ENCODE measurements at places on chromosomes 5 and 9. TPM values are rescaled to one million over a fixed set of nuclear protein-coding genes. Genes with fewer than 3 reads are reported as not detected.

SHOC1 gene
- 0.58 TPM for total RNA-seq

PCDHA10 gene
- 0.05 TPM for total RNA-seq

CPEB4 gene
- total RNA-seq = 8.8 TPM

ANKRD20A1 gene
- 0.05 TPM for total RNA-seq

FAM151B gene
- total RNA-seq = 9.2 TPM

ATP10B gene
- total RNA-seq = not detected

DDX4 gene
- total RNA-seq = not detected

MVB12B gene
- total RNA-seq = 19.5 TPM

PIP5KL1 gene
- 0.20 TPM for total RNA-seq

DNA sequence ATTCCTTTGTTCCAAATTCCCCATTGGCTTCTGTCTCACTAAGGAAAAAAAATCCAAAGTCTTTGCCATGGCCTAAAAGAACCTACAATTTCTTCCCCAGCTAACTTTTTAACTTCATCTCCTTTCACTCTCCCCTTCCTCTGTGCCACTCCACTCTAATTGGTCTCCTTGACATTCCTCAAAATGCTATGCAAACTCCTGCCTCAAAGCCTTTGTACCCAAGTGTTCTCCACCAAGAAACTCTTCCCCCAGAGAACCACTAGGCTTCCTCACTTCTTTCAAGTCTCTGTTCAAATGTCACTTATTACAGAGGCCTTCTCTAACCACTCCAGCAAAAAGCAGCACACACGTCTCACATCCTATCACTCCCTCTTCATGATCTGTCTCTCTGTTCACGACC is 91.6 kb upstream of the NR4A3 start:
- H3K4me3 ChIP-seq = no peak overlapping the region
- H3K4me1 ChIP-seq = peaks cover 3% of the 10 kb centered on the region
- H3K27ac ChIP-seq = no peak overlapping the region
- no peak for DNase-seq
- H3K27me3 ChIP-seq = no peaks in the 10 kb centered on the region

DNA sequence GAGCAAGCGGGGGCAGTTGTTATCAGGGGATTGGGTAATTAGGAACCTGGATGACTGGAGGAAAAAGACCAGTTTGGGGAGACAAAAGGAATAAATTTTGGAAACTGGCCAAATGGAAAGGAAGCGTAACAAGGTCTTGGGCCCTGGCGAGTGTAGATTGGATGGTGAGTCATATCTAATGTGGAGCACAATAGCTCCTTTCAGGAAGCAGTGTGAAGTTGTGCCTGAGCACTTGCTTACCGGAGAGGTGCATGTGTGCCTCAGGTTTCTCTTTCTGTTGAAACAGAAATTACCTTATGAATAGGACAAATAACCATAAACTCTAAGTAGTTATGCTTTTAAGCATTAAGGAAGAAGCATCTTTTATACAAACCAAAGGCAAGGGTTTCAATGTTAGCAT is 176.4 kb downstream of the KIF4B start:
- H3K27me3 ChIP-seq = no peaks in the 10 kb centered on the region
- no peak overlapping the region for H3K4me3 ChIP-seq
- peaks cover 7% of the 10 kb centered on the region for H3K4me1 ChIP-seq
- H3K27ac ChIP-seq = no peak overlapping the region
- H3K36me3 ChIP-seq = no peaks in the 10 kb centered on the region

- H3K4me3 ChIP-seq = no peak overlapping the region
- no peaks in the 10 kb centered on the region for H3K27me3 ChIP-seq
- no peaks in the 10 kb centered on the region for H3K36me3 ChIP-seq
Observed at GRCh38 chr9:69149321-69149807, 24.7 kb upstream of the TJP2 start.

DNA sequence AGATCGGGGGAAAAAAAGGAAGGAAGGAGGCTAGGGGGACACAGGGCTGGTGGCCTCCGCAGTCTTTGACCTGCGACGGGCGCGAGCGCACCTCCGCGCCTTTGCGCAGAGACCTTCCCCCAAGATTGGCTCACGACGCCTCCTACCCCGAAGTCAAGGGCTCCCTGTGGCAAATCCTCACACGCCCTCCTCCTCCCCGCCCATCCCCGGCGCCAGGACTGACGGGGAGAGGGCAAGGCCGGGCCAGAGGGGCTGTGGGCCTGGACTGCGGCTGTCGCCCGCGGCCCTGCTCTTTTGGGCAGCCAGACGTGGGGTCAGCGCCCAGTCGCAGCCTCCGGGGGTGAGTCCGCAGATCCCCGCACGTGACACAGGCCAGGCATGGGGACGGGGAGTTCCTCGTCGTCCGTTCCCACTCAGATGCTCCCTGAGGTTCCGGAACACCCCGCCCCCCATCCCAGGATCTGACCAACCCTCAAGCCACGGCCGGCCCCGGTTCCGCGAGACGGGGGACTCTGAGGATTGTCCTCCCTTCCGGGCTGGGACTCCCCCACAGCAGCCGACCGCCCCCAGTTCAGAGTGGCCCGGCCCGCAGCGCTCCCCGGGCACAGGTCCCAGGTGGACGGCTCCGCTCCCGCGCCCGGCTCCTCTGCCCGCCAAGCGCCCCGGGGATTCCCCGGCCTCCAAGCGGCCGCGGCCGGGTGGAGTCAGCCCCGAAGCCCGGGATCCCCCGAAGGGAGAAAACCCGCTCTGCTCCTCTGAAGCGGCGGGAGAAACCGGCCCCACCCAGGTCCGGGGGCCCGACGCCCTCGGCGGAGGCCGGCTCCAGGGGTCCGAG is 543 bp upstream of the ANKRD33B start:
- no peaks in the 10 kb centered on the region for H3K27me3 ChIP-seq
- DNase-seq = peak; percentile 17
- H3K4me3 ChIP-seq = peak overlapping the region; percentile 72

- DNase-seq = no peak
- no peaks in the 10 kb centered on the region for H3K27me3 ChIP-seq
- H3K4me3 ChIP-seq = no peak overlapping the region
- no peak overlapping the region for H3K27ac ChIP-seq
- H3K36me3 ChIP-seq = no peaks in the 10 kb centered on the region
Observed at GRCh38 chr9:72733895-72734294, 212.5 kb downstream of the TMC1 start.

DNA sequence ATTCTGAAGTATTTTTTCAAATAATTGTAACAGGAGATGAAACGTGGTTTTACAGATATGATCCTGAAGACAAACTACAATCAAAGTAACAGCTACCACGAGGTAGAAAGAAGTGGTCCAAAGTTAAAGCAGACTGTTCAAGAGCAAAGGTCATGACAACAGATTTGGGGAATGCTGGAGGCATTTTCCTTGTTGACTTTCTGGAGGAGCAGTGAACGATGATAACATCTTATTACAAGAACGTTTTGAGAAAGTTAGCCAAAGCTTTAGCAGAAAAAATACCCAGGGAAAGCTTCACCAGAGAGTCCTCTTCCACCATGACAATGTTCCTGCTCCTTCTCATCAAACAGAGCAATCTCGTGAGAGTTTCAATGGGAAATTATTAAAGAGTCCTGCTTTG is 145.4 kb upstream of the NREP start:
- no peaks in the 10 kb centered on the region for H3K27me3 ChIP-seq
- no peak for DNase-seq
- no peaks in the 10 kb centered on the region for H3K4me1 ChIP-seq
- H3K36me3 ChIP-seq = no peaks in the 10 kb centered on the region
- H3K27ac ChIP-seq = no peak overlapping the region

DNA sequence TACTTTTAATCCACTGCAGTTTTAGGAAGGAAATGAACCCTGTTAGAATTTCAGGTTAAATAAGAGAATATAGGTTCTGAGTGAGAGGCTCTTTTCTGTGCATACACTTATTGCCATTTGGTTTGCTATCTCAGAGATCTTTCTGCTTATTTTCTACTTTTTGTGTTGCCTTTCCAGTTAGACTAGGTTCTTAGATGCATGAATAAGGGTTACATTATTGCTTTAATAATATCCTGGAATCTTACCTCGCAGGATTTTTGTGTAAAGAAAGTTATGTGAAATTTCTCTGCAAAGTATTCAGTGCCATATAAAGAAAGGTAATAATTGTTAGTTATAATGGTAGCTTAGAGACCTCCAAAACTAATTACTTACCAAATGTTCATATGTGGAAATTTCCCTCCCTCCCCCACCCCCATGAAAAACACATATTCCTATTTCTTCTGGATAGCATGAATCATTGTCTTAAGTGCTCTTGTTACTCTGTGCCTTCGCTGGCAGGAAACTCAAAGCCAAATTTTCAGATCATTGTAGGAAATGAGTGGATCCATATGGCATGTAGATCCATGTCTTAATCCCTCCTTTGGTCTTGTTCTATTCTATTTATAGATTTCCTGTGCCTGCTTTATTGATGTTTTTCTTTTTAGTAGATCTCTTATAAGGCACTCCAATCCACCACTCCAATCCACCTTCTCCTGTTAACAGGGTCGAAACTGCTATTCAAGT is 2.7 kb upstream of the APBA1 start:
- DNase-seq = no peak
- no peak overlapping the region for H3K27ac ChIP-seq
- H3K4me3 ChIP-seq = no peak overlapping the region

DNA sequence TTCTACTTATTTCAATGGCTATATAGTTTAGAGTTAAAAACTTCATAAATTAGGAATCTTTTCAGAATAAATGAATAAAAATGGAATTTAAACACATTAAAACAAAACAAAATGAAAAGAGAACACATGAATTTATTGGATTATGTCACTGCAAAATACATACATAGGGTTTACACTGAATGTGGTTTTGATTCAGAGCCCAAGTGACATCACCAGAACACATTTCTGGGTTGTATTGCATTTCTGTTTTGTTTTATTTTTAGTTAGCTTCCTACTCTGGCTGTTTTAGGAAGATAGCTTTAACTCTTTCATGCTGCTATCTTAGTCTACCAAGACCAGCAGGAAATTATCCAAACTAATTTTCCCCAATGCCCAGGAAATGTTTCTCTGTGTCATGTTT is 1935.0 kb downstream of the EFNA5 start:
- no peak for DNase-seq
- no peak overlapping the region for H3K27ac ChIP-seq
- H3K36me3 ChIP-seq = no peaks in the 10 kb centered on the region
- no peaks in the 10 kb centered on the region for H3K27me3 ChIP-seq
- no peaks in the 10 kb centered on the region for H3K4me1 ChIP-seq

- H3K4me3 ChIP-seq = no peak overlapping the region
- DNase-seq = no peak
- H3K27ac ChIP-seq = no peak overlapping the region
- H3K27me3 ChIP-seq = no peaks in the 10 kb centered on the region
Observed at GRCh38 chr9:8224381-8224801, 424.8 kb upstream of the DMAC1 start.

DNA sequence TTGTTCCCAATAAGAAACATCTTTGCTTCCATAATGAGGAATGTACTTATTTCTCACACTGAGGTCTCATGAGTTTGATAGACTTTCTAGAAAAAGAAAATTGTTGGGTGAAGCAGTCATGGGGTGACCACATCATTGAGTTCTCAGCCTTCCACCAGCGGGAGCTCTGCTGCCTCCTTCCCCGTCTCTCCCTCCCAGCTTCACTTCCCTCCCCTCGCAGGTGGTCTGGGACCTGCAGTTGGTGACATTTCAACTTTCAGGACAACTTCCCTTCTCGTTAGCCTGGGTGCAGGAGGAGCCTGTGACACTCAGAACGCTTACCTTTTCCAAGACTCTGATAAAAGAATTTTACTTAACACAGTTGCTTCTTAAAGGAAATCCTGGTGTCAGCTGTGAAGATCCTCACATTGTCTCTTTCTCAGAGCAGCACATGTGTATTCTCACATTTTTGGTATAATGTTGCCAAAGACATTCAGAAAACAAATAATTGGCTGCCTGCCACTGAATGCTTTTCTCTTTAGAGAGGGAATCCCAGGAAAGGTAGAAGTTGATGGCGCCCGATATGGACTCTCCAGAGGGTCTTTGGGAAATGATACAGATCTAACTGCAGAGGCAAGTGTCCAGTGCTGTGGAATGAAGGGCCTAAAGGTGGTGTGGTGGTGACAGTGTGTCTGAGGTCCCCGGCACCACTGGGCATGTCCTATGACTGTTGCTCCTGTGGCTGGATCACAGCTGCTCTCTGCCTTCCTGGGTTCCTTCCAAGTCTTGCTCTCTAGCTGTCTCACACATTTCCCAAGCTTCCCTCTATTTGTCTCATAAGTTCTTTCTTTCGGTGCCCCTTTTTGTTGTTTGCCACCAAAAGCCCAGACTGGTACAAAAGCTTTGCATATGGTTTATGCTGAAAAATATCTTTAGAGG is 238.1 kb downstream of the GAS1 start:
- H3K4me1 ChIP-seq = peaks cover 33% of the 10 kb centered on the region
- no peak overlapping the region for H3K4me3 ChIP-seq
- no peak overlapping the region for H3K27ac ChIP-seq
- no peaks in the 10 kb centered on the region for H3K27me3 ChIP-seq
- H3K36me3 ChIP-seq = no peaks in the 10 kb centered on the region

GRCh38 chr9:98324801-98325200 is 69.4 kb upstream of the TBC1D2 start:
- no peak overlapping the region for H3K4me3 ChIP-seq
- H3K36me3 ChIP-seq = no peaks in the 10 kb centered on the region
- DNase-seq = no peak
- H3K27me3 ChIP-seq = 0 out of 2 replicates have a peak, but pooled peaks cover 3% of the 10 kb centered on the region
- no peak overlapping the region for H3K27ac ChIP-seq

DNA sequence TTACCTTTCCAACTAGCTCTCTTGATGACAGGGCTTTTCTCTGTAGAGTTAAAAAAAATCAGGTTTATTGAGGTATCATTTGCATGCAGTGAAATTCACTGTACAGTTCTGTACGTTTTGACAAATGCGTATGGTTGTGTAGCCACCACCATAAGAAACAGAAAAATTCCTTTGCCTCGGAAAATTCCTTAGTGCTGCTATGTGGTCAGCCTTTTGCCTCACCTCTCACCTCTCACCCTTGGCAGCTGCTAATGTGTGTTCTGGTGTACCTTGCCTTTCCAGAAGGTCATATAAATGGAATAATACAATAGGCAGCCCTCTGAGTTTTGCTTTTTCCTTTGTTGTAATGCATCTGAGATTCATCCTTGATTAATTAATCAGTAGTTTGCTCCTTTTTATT is 28.4 kb downstream of the PCSK5 start:
- H3K27me3 ChIP-seq = no peaks in the 10 kb centered on the region
- DNase-seq = no peak
- H3K27ac ChIP-seq = no peak overlapping the region
- H3K4me1 ChIP-seq = no peaks in the 10 kb centered on the region
- H3K36me3 ChIP-seq = no peaks in the 10 kb centered on the region
- H3K4me3 ChIP-seq = no peak overlapping the region

GRCh38 chr9:73200694-73201452 is 49.2 kb downstream of the ANXA1 start:
- H3K36me3 ChIP-seq = no peaks in the 10 kb centered on the region
- 0 out of 2 replicates have a peak, but pooled peaks cover 7% of the 10 kb centered on the region for H3K27me3 ChIP-seq
- no peak overlapping the region for H3K27ac ChIP-seq

DNA sequence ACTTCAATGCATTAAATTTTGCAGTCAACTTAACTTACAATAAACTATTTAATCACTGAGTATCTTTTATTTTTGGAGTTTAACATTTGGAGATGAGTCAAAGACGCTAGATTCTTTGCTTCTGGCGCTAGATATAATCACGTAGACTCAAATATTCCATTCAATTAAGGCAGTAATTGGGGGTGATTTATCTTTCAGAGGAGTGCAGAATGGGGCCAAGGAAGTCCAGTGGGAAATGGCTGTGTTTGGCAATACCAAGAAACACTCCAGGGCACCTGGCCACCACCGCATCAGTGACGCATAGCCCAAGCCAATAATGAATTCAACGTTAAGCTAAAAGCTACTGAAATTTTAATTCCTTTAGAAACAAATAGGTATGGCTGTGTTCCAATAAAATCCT is 81.2 kb downstream of the PHAX start:
- DNase-seq = no peak
- H3K27ac ChIP-seq = no peak overlapping the region
- H3K36me3 ChIP-seq = no peaks in the 10 kb centered on the region
- peaks cover 5% of the 10 kb centered on the region for H3K4me1 ChIP-seq
- no peaks in the 10 kb centered on the region for H3K27me3 ChIP-seq

Measured in SJCRH30 (cell line).